ENCODE measurements at places on chromosomes 7 and 10.

GRCh38 chr7:95925971-95926370 is 153.6 kb downstream of the DYNC1I1 start:
- no peak for DNase-seq

DNA sequence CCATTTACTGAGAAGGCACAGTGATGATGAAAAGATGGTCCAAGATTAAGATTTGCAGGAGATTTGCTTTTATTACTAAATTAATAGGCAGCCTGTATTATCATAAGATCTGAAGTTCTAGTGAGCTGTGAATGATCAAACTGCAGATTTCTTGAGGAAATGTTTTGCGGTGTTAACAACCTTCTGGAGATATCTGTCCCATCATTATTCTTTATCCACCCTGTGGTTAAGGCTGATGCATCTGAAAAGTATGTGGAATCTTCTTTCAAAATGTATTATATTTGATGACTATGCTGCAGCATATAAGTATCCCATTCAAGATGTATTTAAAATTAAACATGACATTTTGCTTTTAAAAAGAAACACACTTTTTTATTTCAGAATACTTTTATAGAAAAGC is 150.3 kb downstream of the POLR1F start:
- no peak for DNase-seq

DNA sequence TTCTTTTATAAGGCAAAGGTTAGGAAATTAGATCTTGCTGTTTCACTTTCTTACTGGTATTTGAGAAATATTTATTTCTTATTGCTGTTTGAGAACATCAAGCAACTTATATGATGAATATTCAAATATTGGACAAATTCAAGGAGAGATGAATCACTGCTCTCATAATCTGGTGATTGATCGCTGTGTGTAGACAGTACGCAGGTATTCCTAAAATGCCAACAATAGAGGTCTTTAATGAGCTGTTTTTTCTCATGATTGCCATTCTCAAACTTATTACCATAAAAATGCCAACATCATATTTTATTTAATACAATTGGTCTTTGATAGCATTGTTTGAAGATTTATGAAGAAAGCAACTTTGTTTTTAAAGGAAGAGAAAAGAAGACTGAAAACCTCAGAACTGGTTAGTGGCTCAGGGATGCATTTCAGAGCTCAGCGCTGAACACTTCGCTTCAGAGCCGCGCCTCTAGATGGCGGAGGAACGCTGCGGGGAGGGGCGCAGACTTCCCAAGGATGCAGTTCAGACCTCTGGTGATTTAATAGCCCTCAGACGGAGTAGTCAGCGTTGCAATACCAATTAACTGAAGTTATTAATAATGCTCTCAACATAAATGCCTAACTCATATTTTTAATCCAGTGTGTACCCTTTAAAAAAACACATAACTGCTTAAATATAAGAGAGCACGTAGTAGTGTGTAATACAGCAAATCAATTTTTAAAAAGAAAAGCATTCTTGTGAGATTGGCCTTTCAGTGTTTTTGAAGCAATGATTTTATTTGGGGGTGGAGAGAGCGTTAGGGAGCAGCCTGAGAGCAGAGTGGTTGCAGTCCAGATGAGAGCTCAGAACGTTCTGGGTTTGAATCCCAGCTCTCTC is 38.5 kb upstream of the STEAP4 start:
- no peak for DNase-seq

DNA sequence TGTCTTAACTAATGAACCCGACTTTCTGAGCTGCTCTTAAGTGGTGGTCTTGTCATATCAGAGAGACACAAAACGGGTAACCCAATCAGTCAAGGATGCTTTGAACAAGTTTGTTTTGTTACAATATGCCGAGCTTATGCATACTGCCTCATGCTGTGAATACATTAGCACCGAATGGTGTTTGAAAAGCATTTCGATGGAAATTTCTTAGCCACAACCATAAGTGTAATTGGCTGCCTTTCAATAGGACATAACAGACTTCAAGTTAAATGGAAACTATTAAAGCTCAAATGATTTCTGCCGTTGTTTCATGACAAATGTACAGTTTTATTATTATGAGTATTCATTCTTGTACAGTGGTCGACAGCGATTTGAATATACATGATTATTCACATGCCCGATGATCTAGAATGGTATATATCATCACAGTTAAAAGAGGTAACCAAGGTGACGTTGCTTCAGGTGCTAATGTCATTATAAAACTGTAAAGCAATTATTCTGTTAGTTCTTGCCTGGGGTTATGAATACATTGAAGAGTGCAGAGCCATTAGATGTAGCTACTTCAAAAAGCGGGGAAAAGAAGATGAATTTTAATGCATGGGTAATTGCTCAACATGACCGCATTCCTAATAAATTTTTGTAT is 118.8 kb downstream of the EBF3 start:
- DNase-seq: no peak

DNA sequence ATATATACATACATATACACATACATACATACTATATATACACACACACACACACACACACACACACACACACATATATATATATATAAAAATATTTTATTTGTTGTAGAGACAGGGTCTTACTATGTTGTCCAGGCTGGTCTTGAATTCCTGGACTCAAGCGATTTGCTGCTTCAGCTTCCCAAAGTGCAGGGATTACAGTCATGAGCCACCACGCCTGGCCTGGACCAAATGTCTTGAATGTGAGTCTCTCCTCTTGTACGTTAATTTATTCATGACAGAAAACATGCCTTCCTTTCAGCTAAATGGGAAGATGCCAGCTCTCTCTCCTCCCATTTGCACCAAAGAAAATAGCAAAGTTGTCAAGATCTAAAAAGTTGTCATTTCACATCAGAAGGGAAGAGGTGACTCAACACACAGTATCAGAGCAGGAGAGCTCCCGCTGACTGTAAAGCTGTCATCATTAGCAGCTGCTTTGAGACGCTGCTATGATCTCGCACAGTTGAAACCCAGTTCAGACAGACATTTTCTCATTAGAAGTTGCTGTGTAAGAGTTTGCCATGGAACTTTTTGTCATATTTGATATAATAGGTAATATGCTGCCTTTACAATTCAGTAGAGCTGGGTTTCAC is 224.3 kb downstream of the SFMBT2 start:
- DNase-seq: no peak

GRCh38 chr10:69472142-69472541 is 20.9 kb downstream of the TSPAN15 start:
- no peak for DNase-seq

- DNase-seq: peak; percentile 26
Measured at GRCh38 chr10:100653957-100654781, 91.2 kb upstream of the PAX2 start.

DNA sequence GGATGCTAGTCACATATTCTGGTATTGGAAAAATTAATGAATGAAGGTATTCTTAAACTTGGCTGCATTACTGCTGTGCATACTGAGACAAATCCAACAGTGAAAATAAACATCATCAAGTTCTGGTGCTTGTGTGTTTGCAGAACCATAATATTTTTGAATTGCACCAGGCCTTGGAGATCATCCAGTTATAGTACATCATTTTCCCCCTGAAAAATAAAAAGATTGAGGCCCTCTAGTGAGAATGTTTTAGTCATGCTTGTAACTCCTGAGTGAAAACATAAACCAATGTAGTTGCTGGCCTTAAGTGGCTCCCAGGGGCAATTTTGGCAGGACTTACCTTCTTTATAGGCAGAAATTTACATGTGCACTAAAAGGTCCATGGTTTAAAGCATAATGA is 218.8 kb upstream of the TMEM229A start:
- DNase-seq: no peak

- DNase-seq: no peak
Measured at GRCh38 chr7:17234398-17235031, 63.9 kb upstream of the AHR start.

- no peak for DNase-seq
Measured at GRCh38 chr10:74335501-74335900, 184.5 kb downstream of the ADK start.

- DNase-seq: no peak
Measured at GRCh38 chr10:125029584-125030242, 87.8 kb downstream of the ZRANB1 start.

- DNase-seq: no peak
Measured at GRCh38 chr10:124173298-124173900, 80.0 kb upstream of the CHST15 start.

DNA sequence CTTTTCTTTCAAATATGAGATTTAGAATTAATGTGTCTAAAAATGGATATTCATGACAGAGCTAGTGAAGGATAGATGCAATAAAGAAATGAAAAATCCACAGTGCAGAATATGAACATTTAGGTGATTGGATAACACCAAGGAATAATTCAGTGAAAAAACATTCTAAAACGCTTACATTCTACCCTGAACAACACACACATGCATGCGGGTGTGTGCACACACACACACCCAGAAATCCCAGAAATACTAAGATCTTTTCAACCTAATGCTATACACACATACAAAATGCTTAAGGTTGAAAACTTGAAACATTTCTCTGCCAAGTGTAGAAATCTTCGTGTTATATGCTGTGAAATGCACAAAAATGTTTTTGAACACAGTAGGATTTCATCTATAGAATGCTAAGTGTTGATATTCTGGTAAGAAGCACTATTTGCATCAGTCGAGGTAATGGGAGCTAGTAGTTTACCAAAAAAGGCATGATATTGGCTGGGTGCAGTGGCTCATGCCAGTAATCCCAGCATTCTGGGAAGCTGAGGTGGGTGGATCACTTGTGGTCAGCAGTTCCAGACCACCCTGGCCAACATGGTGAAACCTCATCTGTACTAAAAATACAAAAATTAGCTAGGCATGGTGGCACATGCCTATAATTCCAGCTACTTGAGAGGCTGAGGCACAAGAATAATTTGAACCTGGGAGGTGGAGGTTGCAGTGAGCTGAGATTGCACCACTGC is 600.6 kb downstream of the PHTF2 start:
- no peak for DNase-seq

GRCh38 chr10:77301305-77301730 is 336.3 kb downstream of the KCNMA1 start:
- no peak for DNase-seq

DNA sequence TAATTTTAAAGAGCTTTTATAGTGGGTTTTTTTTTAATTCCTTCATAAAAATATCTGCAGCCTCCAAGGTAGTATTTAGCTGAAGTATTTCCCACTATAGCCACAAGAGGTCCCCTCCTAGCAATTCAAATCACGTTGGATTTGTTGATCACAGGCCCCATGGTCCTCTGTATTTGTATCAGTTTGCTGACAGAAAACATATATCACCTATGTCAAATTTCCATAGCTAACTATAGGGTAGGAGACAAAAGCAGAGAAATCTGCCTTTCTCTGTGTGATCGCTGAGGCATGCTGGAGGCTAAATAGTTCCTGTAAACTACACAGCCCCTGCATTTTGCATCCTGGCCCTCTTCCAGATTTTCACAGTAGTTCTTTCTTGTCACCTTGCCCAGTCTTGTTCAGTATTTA is 1.7 kb upstream of the CTNNA3 start:
- DNase-seq: peak; percentile 70

DNA sequence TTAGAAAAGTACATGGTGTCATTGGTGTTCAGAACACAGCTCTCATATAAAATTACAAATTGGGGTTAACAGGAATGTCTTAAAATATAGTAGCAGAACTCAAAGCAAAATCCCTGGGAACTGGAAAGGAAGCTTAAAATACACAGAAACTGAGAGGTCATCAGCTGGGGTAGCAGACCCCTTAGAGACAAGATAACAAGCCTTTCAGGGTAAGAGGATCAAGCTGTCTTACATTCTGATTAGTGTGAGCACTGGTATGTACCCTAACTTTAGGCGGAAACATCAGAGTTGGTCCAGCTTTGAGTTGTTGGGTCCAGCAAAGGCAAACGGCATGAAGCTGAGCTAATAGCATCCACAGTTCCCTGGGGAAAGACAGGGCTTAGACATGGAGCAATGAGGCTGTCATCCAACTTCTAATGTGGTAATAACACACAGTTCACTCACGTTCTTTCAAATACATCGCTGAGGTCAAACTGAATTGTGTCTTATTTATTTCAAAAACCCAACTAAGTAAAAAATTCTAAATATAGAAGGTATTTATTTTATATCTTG is 32.6 kb downstream of the ARHGAP21 start:
- no peak for DNase-seq

DNA sequence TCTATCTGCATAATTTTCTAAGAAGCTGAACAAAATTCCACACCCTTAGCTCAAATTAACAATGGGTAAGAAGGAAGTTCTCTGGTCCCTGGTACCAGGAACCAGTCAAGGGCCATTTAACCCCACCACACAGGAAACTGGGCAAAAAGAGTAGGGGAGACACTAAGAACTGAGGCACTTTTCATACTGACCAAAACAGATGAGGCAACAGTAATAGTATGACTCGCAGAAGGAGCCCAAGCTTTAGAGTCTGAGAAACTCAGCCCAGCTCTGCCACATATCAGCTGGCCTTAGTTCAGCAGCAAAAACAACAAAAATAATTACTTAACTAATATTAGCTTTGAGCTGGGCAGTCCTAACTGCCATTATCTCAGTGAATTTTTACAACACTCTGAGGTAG is 221.2 kb downstream of the FAM107B start:
- no peak for DNase-seq

DNA sequence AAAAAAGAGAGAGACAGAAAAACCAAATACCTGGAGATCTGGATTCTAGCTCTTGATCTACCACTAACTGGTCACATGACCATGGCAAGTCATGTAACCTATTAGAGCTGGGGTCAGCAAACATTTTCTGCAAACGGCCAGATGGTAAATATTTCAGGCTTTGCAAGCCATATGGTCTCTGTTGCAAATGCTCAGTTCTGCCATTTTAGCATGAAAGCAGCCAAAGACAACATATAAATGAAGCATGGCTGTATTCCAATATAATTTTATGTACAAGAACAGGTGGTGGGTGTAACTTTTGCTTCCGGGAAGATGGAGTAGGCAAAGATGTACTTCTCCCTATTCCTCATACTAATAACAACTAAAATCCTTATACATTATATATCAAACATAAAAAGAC is 6.7 kb downstream of the FRA10AC1 start:
- DNase-seq: no peak

DNA sequence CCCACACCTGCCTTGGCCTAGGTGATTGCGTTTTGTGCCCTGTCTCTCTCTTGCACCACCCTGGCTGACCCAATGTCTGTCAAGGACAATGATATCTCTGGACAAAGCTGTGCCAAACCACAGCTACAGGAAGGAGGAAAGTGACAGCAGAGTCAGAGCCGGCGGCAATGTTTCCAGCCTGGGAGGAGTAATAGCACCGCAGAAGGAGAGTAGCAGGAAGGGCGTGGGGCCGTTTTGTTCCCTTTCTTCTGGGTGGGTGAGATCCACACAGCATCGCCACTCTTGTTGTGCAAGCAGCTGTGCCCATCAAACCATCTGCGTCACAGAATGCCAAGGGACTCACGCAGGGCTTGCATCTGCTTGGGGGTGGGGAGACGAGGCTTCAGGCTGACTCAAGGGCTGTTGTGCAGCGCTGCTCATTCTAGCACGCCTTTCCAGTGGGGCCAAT is 341.6 kb upstream of the AUTS2 start:
- no peak for DNase-seq

- DNase-seq: no peak
Measured at GRCh38 chr10:16242859-16243613, 193.8 kb upstream of the PTER start.
